OCI-LY7 (cell line): ENCODE measurements at places on chromosomes 5 and 9. TPM values are rescaled to one million over a fixed set of nuclear protein-coding genes. Genes with fewer than 3 reads are reported as not detected.

GRCh38 chr9:127175764-127176163, 53.3 kb upstream of the ANGPTL2 start:
- no peak for DNase-seq

- DNase-seq = no peak
These were observed 12.9 kb downstream of the BARHL1 start for GRCh38 chr9:132595319-132595718.

DNA sequence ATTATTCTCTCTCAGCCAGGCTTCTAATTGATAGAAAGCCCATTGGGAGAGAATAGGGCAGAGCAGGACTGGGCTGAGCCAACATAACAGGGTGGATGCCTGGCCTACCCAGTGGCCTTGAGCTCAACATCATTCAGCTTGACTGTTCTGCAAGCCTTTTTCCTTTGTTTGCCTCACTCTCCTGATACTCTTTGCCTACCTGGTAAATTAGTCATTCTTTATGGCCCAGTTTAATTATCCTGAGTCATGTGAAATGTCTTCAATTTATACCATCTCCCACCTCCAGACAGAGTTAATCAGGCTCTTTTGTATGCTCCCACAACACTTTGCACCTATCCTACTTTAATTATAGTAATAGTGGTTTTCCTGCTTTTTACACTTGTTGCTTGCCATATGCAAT, 13.6 kb downstream of the GLRA1 start:
- no peak for DNase-seq

DNA sequence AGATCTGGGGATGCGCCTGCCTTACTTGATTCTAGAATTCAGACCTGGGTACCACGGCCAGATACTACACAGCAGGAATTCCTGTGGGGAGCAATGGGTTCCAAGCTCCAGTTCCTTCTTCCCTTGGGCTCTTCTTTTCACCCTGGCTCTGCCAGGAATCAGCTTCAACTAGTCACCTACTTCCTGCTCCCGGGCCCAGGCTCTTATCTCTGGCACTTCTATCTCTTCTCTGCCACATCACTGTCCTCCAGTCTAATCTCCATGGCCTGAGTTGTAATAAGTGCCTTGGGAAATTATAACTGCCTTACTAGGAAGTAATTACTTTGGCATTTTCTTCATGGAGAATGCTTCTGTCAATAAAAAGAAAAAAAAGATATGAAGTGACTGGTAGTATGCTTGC, 26.2 kb upstream of the SERINC5 start:
- DNase-seq = no peak

DNA sequence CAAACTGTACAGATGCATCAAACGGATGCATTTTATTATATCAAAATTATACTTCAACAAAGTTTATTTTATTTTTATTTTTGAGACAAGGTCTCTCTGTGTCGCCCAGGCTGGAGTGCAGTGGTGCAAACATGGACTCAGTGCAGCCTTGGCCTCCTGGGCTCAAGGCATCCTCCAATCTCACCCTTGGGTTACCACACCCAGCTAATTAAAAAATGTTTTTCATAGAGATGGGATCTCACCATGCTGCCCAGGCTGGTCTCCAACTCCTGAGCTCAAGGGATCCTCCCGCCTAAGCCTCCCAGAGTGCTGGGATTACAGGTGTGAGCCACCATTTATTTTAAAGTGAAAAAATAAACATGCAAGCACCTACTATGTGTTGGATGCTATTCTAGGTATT, 40.1 kb upstream of the STXBP1 start:
- no peak for DNase-seq

DNA sequence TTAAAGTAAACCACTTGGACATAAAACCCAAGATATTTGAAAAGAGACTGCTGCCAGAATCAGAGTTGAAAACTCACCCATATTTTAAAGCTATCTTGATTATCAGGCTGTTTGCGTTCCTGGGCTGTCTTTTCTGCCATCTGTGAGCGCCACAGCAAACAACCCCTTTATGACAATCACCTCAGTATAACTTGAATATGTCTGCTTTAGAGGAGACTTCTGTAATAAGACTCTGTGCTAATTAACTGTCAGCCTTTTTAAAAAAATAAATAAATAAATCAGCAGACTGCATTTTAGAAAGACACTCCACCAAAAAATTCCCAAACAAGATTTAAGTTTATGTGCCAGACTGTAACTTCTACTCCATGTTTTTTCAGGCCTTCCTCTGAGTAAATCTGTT, 375.7 kb upstream of the CCNH start:
- DNase-seq = no peak

GRCh38 chr9:76894198-76894597, 11.7 kb downstream of the PRUNE2 start:
- DNase-seq = no peak

- peak; percentile 53 for DNase-seq
These were observed 19.6 kb downstream of the TJP2 start for GRCh38 chr9:69193685-69194032.

GRCh38 chr9:90775657-90776056, 26.0 kb upstream of the SYK start:
- DNase-seq = peak; percentile 45

CRB2 gene
- total RNA-seq = 2.6 and 3.4 TPM in 2 replicates

GRCh38 chr9:135976531-135976930, 15.4 kb upstream of the UBAC1 start:
- no peak for DNase-seq

ANKRD33B gene
- 10.1 and 11.4 TPM in 2 replicates for total RNA-seq

GRCh38 chr5:7749626-7750025, 101.3 kb downstream of the CFAP90 start:
- no peak for DNase-seq

DNA sequence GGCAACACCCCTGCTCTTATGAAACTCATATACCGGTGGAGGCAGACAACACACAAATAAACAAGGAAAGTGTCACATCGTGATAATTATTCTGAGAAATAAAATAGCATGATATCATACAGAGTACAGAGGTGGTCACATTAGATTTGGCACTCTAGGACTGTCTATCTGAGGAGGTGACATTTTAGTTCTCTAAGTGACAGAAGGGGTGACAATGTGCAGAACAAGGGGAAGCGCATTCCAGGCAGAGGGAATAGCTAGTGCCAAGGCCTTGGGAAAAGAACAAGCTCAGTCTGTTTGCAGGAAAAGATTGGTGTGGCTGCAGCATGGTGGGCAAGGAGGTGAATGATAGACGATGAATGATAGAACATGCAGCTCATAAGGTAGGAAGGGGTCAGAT, 12.7 kb upstream of the IRF1 start:
- no peak for DNase-seq
